Posterior cingulate gyrus (tissue), 11 donors: ENCODE measurements at places on chromosomes 3 and 15.
A peak's percentile ranks its signal among the peaks of the same experiment; 100 is the strongest.

DNA sequence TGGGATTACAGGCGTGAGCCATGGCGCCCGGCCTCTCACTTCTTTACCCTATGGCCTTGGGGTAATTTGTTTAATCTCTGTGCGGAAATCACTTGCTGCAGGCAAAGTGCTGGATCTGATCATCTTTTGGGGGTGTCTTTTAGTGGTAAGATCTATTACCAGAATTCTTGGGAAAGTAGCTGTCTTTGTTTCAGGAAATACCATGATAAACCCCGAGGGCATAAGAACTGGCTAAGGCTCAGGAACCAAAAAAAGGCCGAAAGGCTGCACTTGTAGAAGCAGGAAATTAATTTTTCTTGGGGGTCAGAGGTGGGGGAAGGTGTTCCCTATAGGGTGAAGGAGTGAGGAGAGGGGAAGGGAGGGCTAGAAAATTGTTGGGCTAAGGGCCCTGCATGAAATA lies 22.7 kb upstream of the IGF2BP2 start:
- DNase-seq, result no peak

- DNase-seq, result no peak
Observed at GRCh38 chr3:81242871-81243270, 518.6 kb downstream of the GBE1 start.

DNA sequence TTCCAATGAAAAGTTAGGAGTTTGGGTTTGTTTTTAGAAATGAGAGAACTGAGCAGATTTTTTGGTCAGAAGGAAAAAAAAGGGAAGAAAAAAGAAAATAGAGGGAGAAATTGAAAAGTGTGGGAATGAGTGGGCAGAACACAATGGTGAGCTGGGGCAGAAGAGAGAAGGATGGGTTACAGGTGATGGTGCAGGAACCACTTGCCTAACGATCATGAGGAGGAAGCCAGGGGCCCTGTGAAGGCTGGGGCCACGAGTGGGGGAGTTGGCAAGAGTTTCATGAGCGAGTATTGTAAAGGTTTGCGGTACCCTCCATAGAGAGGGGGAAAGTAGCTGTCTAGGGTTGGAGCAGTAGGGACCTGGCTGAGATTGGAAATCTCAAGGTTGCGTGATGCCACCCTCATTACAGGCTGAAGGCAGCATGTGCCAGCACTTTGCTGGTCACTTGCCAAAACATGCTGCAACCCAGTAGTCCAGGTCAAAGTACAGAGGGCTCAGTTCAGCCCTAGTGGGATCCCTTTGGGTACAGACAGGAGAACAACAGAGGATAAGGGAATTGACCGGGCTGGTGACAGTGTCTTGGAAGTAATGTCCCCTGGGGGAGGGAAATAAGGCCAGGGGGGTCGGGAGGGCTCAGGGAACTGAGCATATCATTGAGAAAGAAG lies 6.6 kb downstream of the IVD start:
- no peak for DNase-seq

GRCh38 chr3:2452249-2452648 lies 353.6 kb downstream of the CNTN4 start:
- DNase-seq, result no peak

DNA sequence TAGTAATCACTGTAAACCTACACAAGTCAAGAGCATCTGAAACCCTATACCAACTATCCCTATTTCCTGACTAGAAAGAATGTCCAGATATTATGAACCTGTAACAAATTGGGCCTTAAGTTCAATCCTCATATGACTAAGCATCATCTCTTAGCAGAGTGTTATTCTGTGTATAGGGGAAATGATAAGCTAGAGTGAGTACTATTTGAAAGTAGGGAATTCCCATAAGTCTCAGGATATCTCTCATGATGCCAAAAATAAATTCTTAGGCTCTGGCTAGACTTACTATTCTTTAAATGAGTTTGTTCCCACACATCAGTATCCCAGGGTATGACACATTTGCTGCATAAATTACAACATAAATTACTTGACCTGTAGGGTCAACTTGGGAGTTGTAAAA lies 15.3 kb downstream of the MRPL47 start:
- no peak for DNase-seq

DNA sequence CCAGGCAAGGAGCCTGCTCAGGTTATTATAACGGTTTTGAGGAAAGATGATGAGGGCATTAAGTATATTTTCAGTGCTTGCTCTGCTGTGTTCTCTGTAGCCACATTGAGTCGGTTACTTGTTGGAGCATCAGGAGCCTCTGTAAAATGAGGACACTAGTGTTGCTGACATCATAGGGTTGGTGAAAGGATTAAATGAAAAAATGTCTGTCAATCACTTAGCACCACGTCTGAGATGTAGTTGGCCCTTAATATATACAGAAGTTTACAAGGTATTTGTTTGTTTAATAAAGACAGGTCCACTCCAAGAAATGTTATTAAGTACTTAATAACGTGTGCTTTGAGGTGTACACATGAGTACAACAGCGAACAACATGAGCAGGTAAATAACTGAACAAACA lies 735 bp upstream of the SLC25A26 start:
- DNase-seq, result no peak

DNA sequence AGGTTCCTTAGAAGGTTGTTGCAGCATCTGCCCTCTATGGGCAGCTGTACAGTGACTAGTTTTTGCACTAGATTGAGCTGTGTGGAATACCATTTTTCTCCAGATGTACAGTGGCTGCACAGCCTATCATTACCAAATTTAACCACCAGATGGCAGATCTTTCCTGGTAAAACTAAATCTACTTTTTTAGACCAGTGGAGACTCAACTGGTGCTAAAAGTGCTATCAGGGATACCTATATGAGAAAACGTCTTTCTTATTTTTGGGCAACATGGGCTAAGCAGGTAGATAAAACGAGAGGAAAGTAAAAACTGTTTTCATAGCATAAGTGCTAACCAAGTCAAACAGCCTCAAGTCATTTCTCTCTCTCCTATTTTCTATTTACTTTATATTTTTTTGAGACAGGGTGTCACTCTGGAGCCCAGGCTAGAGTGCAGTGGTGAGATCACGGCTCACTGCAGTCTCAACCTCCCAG lies 21.2 kb downstream of the IGSF10 start:
- DNase-seq, result no peak

GRCh38 chr3:58111513-58112184 lies 99.1 kb downstream of the DNASE1L3 start:
- DNase-seq, result no peak

GRCh38 chr3:185825639-185826481 lies 1.0 kb upstream of the IGF2BP2 start:
- DNase-seq, result no peak

GRCh38 chr15:73802431-73803041 lies 49.4 kb upstream of the INSYN1 start:
- DNase-seq, result peak; percentile 43

- DNase-seq, result no peak
Observed at GRCh38 chr3:26960382-26960781, 337.8 kb downstream of the LRRC3B start.

GRCh38 chr3:32200490-32200889 lies 38.0 kb upstream of the CMTM8 start:
- DNase-seq, result no peak

DNA sequence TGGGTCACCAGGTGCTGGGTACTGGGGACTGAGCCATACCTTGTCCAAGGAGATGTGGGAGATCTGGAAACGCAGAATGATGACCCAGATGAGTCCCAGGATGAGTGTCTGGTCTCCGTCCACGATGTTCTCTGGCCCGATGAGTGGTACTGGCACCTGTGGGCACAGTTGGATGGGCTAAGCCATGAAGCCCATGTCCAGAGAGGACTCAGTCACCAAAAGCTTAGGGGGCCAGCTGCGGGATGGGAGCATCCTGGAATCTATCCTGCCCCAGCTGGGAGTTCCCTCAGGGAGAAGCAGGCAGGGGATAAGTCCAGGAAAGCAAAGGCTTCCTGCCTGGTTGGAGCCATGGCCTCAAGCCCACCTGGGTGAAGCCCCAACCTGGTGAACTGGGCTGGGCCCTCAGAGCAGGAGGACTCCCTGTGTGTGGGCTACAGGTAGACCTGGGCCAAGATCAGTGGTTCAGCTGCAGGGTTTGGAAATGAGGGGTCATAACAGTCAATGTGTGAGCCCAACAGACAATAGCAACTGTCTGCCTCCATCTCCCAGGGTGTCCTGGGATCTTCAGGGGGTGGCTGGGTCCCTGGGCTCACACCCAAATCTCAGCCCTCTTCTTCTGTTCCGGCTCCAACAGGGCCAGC lies 3.7 kb downstream of the SPTBN5 start:
- no peak for DNase-seq

DNA sequence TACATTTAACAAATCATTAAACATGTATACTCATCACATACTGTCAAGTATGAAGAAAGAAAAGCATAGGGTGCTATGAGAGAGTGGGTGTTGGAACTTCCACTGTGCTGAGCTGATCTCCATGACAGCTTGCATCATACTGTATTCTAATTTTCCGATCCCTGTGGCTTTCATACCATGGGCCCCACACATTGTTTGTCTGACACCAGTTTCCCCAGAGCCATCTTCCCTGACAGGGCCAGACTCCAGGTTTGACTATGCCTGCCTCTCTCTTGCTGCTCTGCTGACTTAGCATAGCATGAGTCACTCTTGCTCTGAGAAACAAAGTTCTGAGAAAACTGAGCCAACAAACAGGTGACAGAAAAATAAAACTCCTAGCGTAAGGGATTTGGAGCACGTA lies 37.0 kb upstream of the CASR start:
- no peak for DNase-seq

GRCh38 chr15:54519577-54519976 lies 541.3 kb downstream of the UNC13C start:
- DNase-seq, result no peak

GRCh38 chr3:33137691-33138090 lies 23.9 kb downstream of the CRTAP start:
- no peak for DNase-seq

DNA sequence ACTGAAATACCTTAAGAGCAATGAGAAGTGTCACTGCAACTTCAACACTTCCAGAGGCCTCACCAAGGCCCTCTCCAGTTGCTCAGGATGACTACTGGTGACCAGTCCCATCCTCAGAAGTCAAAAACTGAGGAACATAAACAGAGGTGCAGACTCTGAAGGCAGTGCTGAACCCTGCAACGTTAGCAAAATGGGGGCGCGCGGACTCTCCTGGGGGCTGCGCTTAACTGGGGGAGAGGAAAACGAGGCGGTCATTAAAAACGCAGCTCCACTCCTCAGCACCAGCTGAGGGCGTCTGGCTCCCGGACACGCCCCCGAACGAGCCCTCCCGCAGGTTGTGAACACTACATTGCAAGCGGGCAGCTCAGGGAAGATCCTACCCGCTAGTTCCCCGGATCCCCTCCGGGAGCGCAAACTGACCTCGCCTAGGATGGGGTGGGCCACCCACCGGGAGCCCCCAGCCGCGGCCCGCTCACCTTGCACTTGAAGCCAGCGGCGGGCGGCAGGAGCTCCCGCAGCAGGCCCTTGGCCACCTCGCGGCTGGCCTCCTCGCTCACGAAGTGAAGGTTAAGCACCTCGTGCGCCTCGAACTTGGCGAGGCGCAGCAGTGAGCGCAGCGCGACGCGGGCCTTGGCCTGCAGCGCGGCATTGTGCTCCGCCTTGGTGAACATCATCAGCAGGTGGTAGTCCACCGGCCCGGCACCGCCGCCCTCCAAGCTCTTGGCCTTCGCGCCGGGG lies 711 bp downstream of the XXYLT1 start:
- peak; percentile 93 for DNase-seq

DNA sequence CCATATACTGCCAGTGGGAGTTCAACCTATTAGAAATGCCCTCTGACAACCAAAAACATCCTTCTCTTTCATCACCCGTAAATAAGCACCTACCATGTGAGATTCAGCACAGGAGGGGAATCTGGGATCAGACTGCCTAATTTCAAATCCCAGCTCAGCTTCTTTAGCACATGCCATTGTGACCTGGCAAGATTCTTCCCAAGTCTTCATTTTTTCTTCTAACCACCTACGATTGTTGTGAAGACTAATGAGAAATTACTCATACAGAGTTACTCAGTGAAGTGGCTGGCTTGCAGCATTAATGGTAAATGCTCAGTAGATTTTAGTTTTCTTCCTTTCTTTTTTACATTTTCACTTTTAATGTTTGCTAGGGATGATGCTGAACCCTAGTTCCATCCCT lies 176.7 kb downstream of the PDZRN3 start:
- no peak for DNase-seq

GRCh38 chr15:92733934-92734521 lies 78.5 kb upstream of the FAM174B start:
- DNase-seq, result peak; percentile 49

DNA sequence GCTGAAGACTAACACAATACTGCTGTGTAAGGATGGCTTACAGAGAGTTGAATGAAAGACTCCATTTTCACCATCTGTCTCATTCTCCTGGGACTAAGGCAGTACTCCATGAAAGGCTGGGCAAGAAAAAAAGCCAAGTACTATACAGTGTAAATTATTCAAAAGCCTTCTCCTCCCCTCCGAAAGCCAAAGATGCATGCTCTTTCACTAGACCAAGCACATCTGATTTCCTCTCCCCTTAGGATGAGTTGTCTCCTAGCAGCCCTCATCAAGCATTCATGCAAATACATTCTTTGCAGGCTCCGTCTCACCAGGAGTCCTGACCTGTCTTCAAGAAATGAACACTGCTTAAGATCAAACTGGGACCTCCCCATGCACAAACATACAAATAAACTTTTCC lies 133.5 kb upstream of the THBS1 start:
- no peak for DNase-seq

- DNase-seq, result no peak
Observed at GRCh38 chr15:32112101-32112500, 81.8 kb downstream of the CHRNA7 start.

GRCh38 chr3:18425641-18426257 lies 610 bp upstream of the SATB1 start:
- peak; percentile 44 for DNase-seq

GRCh38 chr3:108588601-108589000 lies 637 bp downstream of the CIP2A start:
- no peak for DNase-seq

GRCh38 chr3:4829031-4829394 lies 150.2 kb upstream of the BHLHE40 start:
- DNase-seq, result no peak

DNA sequence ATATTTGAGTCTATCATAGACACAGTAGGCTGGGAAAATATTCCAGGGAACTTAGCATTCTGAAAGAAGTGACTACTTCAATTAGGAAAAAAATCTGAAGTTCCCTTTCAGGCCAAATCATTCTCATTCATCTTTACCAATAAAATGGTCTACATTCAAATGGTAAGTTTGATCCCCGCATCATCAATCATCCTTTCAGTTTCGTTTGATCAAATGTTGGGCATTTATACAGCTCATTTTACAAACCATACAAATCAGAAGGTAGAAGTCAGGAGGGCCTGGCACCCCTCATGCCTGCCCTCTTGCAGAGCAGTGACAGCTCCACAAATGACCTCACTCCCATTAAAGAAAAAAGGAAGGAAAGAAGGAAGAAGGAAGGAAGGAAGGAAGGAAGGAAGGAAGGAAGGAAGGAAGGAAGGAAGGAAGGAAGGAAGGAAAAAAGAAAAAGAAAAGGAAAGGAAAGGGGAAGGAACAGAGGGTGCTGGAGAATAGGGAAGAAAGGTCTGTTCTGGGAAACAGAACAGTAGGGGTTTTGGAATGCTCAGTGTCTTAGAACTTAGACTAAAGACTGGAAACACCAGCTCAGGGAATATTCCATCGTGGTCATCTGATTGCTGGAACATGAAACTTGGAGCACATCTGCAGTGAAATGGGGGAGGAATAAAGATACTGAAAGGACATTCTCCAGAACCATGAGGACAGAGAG lies 86.1 kb downstream of the XXYLT1 start:
- DNase-seq, result no peak

- DNase-seq, result peak; percentile 84
Observed at GRCh38 chr3:61562721-61563312, 1.4 kb downstream of the PTPRG start.
